ENCODE measurements at places on chromosomes 11 and 22.

DNA sequence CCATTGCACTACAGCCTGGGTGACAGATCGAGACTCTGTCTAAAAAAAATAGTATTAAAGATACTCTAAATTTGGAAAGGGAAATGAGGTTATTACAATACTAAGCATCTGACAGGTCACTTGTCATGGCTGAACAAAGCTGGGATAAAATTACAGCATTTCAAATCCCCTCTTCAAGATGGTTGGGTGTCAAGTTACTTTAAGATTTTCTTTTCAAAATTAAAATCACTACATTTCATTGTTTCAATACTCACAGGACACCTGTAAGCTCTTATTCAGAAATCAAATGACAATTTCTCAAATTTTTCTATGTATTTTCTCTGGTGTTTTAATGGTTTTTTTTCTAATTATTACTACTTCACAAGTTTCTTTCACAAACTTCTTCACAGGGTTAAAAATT is 5.7 kb downstream of the TAF1D start:
- DNase-seq = no peak

- DNase-seq = no peak
Observed at GRCh38 chr11:67504005-67504949, 886 bp downstream of the PITPNM1 start.

- DNase-seq = no peak
Observed at GRCh38 chr22:42052765-42053164, 17.8 kb downstream of the NAGA start.

DNA sequence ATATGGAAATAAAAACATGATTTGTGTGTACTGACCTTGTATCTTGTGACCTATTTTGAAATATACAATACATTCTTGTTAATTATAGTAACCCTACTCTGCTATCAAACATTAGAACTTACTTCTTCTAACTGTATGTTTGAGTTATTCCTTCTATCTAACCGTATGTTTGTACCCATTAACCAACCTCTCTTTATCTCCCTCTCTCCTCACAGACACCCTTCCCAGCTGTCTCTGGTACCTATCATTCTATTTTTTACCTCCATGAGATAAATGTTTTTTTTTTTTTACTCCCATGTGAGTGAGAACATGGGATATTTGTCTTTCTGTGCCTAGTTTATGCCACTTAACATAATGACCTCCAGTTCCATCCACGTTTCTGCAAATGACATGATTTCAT is 128.7 kb downstream of the DDX10 start:
- no peak for DNase-seq

GRCh38 chr11:130629039-130629438 is 180.6 kb downstream of the ADAMTS15 start:
- DNase-seq = no peak

DNA sequence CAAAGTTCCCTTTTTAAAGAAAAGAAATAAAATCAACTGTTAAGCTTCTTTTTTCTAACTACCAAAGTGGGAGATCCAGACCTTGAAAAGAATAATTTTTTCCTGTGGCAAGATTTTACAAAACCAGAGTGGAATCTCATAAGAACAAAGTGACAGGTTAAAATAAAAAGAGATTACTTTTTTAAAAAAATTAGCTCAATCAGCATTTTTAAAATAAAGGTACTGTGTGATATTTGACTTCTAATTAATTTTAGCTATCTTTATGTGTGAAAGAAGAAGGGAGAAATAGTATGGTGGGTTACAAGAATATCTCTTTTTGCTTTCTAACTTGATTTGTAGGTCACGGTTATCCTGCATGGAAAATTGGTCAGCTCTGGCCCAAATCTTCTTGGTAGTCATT is 92.8 kb upstream of the ALKBH3 start:
- DNase-seq = no peak

DNA sequence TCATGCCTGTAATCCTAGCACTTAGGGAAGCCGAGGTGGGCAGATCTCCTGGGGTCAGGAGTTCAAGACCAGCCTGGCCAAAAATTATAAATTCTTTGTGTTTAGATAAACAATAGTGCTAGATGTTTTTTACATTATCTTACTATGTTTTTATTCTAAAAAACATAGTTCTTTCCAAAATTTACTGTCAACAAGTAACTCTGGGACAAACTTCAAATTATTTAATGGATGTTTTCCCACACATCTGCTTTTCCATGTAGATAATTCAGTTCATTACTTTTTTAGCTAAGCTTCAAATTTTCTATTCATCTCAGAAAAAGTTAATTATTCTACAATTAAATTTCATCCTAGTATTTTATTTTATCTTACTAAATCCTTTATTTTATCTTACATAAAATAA is 596.2 kb upstream of the LRRC4C start:
- DNase-seq = no peak

DNA sequence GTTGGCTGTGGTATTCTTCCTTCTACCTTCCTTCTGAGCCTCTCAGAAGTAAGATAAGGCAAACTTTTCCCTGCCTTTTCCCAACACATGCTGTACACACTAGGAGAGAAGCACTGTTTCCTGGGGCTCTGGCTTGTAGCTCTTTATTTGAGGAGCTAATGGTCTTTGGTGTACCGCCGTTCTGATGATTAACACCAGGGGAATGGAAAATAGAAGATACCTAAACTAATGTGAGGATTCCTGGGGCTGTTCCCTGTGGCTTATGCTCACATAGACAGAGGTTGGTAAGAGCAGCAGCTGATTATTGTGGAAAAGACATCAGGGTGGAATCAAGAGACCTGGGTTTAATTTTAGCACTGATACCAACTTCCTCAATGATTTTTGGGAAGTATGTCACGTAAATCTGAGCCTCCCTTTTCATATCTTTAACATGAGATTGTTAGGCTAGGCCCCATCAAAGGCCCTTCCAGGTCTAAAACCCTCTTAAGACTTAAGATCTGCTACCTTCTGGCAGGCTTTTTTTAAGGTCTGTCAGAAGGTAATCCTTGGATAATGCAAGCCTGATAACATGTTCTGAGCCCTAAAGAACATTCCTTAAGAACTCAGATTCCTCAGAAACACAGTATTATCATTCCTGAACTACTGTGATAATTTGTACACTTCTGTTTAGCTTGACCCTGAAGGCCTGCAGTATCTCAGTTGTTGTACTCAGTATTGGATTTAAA is 24.8 kb upstream of the RCE1 start:
- DNase-seq = no peak

- no peak for DNase-seq
Observed at GRCh38 chr11:67295846-67296245, 6.7 kb downstream of the ANKRD13D start.

DNA sequence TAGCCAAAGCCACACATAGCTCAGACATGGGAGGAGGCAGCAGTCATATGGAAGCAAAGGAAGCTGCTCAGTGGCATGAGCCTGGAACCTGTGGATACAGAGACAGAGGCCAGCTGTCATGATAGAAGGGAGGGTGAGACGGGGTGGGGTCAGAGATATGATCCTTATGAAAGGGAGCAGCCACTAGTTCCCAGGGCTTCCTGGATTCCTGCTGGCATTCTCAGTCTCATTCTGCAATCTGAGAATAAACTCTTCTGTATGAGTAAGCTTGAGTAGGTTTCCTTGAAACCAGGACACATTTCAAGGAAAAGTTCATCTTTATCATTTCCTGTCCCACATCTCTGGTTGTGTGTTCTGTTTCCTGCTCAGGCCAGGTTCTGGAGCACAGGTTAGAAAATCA is 220.2 kb upstream of the SNX19 start:
- no peak for DNase-seq

- no peak for DNase-seq
Observed at GRCh38 chr22:40010746-40011145, 16.0 kb downstream of the FAM83F start.

GRCh38 chr11:1667906-1668305 is 29.1 kb upstream of the KRTAP5-6 start:
- no peak for DNase-seq

DNA sequence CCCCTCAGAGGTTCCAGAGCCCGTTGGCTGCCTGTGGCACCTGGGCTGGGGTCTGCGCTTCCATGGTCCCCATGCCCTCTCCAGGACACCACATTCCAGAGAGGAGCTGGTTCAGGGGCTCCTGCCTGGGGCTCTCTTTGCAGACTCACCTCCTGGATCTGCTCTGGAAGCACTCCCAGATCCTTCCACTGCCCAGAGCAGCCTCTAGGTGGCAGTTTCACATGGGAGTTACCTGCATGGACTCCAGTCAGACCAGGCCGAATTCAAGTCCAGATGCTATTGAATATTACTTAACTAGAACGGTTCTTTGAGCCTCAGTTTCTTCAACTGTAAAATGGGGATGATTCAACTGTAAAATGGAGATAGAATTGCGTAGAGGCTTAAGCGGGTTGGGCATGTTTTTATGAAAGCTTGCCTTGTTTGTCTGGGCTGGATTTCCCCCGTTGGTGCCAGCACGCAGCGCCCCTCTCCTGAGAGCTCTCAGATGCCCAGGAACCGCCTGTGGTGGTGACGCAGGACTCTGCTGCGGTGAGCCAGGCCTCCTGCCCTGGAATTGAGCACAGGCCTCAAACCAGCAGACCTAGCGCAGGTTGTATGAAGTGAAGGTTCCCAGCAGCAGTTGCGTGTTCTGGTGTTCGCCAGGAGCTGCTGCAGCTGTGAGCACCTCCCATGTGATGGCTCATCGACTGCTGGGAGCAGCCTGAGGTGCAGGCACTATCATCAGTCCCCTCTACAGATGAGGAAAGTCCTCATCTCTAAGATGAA is 44.2 kb downstream of the LMO1 start:
- no peak for DNase-seq

DNA sequence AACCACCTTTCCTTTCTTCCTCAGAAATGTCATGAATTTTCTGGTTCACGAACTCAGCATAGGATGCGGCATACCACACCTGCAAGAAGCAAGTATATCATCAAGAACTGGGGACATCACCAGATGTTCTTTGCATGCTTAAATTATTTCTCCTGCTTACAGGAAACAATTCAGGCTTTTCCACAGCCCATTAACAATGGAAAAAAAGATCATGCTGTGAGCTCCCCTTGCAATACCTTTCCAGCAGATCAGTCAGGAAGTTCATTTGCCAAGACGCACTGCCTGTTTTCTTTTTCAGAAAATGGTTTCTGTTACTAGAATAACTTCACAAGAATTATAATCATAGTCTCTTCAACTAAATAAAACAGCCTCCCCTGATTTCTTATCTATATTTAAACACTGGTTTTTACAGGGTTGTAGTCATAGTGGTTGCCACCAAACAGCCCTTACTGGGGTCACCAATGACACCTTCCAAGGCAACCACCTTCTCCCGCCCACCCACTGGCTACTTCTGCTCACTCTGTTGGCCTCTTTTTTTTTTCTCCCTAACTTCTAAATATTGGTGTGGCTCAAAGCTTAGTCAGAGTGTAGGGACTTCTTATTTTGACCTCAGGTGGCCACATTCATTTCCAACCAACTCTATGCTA is 42.3 kb upstream of the NFRKB start:
- DNase-seq = no peak

GRCh38 chr11:83153764-83154163 is 3.2 kb upstream of the PCF11 start:
- DNase-seq = no peak

- no peak for DNase-seq
Observed at GRCh38 chr11:88249706-88250105, 74.5 kb upstream of the RAB38 start.

DNA sequence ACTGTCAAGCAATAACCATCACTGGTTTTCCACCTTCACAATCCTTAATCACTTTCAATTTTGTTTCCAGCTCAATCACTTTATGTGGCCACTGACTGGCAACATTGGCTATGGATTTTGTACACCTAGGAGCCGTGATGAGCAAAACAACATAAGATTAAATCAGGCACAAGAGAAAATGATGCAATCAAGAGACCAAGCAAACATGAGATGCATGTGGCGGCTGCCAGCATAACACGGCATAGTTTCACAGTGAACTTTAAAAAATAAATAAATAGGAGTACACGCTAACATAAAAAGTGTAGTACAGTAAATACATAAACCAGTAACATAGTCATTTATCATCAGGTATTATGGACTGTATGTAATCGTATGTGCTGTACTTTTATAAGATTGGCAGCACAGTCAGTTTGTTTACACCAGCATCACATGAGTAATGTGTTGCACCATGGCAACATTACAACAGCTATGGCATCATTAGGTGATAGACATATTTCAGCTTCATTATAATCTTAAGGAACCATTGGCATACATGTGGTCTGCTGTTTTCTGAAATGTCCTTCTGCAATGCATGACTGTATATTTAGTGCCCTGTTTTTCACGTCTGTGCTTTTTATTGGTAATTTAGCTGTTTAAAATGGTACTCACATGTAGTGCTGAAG is 83.3 kb upstream of the PRDM11 start:
- no peak for DNase-seq

DNA sequence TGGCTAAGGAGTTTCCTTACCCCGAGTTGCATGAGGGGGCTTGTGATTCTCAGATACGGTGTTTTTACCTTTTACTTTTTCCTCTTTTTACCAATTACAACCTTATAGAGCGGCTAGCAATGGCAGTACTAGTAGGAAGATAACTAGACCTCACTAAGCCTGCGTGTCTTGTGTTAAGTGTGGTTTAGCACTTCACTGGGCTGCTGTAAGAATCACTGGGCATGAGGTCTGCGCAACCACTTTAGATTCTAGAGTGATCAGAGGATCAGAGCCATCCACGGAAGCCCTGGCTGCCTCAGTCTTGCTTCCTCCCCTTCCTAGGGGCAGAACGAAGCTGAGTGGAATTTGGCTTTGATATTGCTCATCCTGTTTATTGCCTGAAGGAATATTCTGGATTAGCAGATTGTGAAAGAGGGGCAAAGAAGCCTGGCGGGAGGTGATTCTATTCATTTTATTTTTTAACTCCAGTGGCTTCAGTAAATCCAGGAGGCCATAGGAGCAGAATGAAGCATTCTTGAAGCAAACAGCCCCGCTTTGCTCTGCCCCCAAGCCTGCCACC is 88.5 kb downstream of the GRAMD1B start:
- no peak for DNase-seq

GRCh38 chr11:8065031-8065430 is 16.0 kb upstream of the TUB start:
- no peak for DNase-seq

DNA sequence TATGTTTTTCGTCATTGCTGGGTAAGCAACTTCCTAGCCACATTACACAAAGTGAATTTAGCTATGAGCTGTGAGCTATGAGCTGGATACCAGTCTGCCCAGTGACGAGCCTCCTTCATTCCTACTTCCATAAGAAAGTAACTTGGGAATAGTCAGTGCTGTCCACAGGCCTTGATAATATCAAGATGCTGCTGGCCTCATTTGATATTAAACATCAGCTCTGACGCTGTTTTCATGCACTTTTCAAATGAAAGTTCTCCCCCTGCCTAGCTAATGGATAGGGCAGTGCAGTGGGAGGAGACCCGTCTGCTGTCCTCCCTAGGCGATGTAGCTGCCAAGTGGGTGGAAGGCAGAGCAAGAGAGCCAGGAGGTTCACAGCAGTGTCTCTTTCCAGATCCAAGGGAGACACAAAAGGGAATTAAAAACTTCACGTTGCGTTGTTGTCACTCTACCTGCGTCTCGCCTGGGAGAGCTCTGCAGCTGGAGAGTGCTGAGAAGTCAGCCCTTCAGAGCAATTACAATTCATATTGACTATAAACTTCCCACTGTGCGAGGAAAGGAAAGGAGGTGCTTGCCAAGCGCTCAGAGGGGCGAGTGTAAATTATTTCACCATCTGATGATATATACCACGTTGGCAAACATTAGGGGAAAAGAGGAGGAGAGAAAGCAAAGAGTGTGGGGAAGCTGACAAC is 861.4 kb downstream of the NTM start:
- DNase-seq = no peak

- DNase-seq = no peak
Observed at GRCh38 chr11:134541355-134541754, 129.3 kb upstream of the B3GAT1 start.

Measured in omental fat pad (tissue), 4 donors.